H1 (cell line): ENCODE measurements at places on chromosomes 1 and 21.
A peak's percentile ranks its signal among the peaks of the same experiment; 100 is the strongest.

- no peak for DNase-seq
These were observed 202.6 kb downstream of the APP start for GRCh38 chr21:25967901-25968438.

- no peak for DNase-seq
These were observed 25.9 kb downstream of the OPTC start for GRCh38 chr1:203519896-203520295.

GRCh38 chr1:210222340-210223006 is 10.1 kb upstream of the SERTAD4 start:
- DNase-seq, result no peak

DNA sequence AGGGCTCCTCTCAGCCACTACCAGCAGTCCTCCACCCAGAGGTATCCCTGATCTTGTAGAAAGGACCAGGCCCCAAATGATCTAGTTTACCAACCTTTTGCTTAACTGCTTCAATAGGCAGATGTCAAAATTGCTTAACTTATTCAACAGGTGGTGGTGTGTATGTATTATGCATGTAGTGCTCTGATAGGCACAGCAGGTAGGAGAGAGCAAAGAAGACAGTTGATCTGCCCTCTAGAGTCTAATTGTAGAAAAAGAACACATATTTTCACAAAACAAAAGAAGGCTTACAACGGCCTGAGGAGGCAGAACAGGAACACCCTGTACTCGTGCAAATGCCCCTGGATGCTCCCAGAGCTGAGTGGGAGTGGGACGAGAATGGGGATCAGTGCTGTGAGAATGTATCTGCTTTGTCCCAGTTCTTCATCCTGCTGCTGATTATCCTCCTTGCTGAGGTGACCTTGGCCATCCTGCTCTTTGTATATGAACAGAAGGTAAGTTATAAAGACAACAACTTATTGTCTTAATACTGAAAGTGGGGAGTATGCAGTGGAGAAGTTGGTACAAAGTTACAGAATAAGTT is 21.1 kb downstream of the CD53 start:
- DNase-seq, result no peak

- no peak for DNase-seq
These were observed 22.4 kb downstream of the HUNK start for GRCh38 chr21:31895077-31895835.

DNA sequence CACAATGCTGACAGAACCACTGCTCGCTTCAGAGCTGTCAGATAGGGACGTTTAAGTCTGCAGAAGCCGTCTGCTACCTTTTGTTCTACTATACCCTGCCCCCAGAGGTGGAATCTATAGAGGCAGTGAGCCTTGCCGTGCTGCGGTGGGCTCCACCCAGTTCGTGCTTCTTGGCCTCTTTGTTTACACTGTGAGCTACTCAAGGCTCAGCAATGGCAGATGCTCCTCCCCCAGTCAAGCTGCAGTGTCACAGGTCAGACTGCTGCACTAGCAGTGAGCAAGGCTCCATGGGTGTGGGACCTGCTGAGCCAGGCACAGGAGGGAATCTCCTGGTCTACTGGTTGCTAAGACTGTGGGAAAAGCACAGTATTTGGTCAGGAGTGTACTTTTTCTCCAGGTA is 47.1 kb downstream of the LEPR start:
- DNase-seq, result peak; percentile 60

- no peak for DNase-seq
These were observed 76.9 kb upstream of the TNFSF18 start for GRCh38 chr1:173127369-173128307.

GRCh38 chr1:229204921-229205777 is 65.8 kb upstream of the RAB4A start:
- DNase-seq, result peak; percentile 43

DNA sequence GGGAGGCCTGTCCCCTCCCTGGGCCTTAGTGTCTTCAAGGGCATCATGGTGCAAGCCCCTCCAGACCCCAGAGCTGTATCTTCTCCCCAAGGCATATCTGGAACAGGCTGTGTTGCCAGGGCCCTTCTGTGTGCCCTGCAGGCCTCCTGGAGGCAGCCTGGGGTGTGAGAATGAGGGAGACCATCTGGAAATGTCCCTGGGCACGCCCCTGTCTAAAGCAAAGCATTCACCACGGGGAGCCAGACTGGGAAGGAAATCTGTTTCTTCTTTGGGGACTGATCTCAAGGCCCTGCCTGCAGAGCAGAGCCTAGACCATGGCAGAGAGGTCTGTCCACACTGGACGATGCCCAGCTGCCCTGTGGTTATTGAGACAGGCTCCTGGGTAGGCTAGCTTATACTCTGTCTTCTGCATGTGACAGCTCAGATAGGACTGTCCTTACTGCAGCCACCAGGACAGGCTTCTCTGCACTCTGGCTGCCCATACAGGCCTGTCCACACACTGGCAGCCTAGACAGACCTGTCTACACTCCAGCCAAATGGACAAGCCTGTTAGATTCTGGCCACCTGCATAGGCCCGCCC is 24.6 kb downstream of the PODN start:
- no peak for DNase-seq

- DNase-seq, result peak; percentile 74
These were observed 25.7 kb upstream of the LDLRAP1 start for GRCh38 chr1:25517476-25518394.

- no peak for DNase-seq
These were observed 7.2 kb downstream of the IFT25 start for GRCh38 chr1:53938136-53938830.

GRCh38 chr1:185565302-185565701 is 168.9 kb upstream of the HMCN1 start:
- DNase-seq, result no peak
